ENCODE measurements at places on chromosomes 7 and 10.

DNA sequence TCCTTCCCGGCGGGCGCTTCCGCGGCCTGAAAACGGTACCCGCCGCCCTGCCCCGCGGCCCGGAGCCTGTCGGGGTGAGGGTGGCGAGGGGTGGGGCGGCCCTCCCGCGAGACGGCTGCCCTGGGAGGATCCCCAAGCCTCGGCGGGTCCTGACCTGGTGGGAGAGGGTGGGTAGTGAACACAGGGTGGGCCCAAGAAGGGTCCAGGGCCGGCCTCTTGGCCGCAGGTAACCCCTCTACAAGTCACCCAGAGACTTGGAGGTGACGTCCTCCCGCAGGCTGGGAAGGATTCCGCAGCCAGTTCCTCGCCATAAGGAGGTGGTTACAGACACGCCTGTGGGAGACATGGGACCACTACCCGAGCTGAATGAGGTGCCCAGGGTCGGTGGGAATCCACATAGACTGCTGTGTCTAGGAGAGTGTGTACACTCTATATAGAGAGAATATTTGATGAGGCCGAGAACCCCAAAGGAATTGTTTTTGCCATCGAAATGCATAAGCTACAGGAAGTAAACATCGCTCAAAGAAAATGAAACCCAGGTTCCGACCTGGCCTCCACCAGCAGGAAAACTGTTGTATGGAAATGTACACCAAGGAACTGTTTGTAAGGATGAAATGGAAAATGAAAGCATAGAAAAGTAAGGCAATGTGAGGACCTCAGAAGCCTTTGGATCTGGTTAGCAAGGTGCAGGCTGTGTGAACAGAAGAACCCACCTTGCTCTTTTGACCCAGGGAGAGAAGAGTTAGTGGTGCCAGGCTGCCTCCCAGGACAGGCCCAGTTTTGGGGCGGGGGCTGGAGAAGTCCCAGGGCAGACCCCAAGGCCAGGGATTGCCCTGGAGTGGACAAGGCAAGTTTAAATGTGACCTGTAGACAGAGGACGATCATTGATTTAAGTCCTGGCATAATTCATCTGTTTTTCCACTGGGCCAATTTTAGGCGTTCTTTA, 659 bp downstream of the OPTN start:
- no peak for DNase-seq

GRCh38 chr10:25725917-25726716, 207.9 kb upstream of the MYO3A start:
- peak; percentile 0 for DNase-seq

- no peak for DNase-seq
Measured at GRCh38 chr10:75776738-75777504, 345.5 kb downstream of the LRMDA start.

DNA sequence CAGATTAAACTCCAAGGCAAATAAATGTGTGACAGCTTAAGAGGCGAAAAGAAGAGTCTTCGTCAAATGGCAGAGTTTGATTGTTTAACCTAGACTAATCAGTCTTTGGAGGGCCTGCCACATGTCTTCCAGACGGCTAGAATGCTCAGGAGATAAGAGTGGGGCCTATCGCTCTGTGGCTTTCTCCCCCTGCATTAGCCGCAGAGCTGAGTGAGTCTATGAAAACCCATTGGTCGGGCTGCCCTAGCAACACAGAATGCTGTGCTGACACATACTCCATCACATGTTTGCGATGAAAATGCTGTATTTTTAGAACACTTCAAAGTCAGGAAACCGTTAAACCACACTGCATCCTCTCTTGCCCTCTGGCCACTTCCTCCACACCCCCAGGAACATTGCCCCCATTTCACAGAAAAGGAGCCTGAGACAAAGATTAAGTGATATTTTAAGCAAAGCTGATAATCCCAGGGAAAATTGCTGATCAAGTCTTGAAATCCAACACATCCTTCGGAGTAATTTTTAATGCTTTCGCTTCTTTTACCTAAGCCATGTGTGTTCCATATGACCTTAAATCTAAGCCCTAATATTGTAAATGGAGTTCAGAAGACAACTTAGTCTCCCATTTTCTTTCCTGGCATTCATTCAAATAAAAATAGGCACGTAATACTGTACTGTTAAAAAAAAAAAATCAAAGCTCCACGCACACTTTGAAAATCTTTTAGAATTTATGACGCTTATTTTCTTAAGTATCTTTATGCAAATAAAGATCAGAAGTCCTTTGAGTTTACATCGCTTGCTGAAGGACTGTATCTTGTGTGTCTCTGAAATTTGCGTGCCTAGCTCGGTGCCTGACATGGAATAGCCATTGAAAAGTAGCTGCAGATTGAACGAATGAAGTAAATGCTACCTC, 161.2 kb downstream of the CELF2 start:
- DNase-seq = no peak
